Ascending aorta (tissue), 2 donors: ENCODE measurements at places on chromosomes 12 and 14.

DNA sequence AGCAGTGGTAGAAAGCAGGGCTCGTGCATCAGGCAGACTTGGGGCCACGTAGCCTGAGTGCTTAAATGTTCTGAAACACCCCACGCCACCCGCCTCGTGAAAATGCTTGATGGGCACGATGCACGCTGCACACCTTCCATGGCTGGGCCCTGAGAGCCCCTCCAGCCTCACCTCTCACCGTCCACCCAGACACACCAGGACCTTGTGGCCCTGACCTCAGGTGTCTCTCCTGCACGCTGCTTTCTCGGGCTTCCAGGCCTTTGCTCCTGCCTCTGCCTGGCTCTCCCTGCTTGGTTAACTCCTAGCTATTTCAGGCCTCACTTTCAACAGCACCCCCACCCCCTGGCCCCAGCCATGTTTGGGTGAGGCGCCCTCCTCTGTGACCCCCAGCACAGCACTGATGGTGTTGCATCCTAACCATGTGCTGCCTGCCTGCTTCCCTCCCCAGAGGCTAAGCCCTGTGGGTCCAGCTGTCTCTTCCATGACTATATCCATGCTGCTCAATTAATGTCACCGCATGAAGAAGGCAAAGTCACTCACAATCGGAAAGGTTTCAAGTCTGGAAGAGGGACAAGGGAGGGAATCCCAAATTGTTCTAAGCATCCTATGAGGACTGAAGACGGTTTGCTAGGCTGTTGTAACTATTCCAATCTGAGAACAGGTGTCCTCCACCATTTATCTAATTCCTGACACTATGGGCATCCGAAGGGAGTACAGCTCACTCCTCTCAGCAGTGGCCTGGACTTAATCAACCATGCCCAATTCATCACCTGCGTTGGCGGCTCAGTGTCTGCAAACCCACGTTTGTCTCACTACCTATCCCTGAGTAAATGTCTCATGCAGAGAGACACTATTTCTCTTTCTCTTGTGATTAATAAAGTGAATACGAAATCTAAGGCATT lies 82.2 kb downstream of the CCDC88C start:
- DNase-seq = no peak

DNA sequence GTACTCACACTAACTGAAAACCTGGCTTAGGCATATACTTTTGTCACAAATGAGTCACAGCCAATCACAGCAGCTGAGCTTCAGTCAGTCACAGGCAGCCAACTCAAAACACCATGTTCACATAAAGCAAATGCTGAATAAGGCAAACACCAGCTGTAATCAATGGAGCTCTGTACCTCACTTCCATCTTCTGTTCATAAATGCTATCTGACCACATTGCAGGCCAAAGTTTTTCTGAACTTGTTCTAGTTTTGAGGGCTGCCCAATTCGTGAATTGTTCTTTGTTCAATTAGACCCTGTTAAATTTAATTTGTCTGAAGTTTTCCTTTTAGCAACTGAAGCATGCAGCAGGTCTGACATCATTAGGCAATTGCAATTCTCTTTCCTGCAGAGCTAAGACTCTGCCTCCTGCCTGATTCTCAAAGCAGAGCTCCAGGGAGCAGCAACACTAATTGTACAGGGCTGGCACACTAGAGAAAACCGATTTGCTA lies 129.9 kb downstream of the WIF1 start:
- no peak for DNase-seq

GRCh38 chr14:61651355-61651754 lies 44.0 kb upstream of the HIF1A start:
- no peak for DNase-seq

GRCh38 chr12:12837025-12837812 lies 24.1 kb downstream of the DDX47 start:
- peak; percentile 16 for DNase-seq

DNA sequence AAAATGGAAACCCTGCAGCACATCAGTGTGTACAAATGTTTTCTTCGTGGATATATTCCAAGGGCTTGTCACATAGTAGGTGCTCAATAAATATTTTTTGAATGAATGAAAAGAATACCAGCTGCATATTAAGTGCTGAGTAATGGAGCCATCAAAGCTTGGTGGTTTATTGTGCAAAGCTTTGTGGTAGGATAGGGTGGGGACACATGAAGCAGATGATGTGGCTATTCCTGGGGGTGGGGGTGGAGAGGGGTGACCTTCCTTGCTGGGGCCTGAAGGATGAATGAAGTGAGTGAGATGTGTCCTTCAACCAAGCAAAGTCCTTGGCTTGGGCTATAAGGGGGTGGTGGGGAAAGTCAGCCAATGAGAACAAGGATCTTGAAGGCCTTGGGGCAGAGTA lies 4.3 kb upstream of the KRT81 start:
- DNase-seq = no peak

GRCh38 chr12:59929110-59929509 lies 333.3 kb downstream of the SLC16A7 start:
- no peak for DNase-seq

GRCh38 chr12:13257356-13257875 lies 60.9 kb downstream of the EMP1 start:
- no peak for DNase-seq

DNA sequence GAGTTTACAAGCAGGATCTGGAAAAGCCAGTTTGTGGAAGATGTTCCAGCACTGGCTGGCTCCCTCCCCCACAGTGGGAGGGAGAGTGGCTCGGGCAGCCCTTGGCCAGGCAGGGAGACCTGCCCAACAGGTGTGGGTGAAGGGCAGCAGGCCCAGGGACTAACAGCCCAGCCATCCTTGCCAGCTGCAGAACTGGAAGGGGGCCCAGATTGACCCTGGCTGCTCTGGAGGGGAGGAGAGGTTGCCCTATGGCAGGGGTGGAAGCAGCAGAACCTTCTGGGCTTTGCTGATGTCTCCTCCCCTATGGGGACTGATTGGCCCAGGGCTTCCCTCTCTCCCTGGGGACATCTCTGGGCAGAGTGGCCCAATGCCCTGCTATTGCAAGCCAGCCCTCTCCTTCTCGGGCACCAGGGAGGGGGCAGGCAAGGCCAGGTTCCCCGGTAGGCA lies 20.5 kb downstream of the IRF2BPL start:
- peak; percentile 47 for DNase-seq

DNA sequence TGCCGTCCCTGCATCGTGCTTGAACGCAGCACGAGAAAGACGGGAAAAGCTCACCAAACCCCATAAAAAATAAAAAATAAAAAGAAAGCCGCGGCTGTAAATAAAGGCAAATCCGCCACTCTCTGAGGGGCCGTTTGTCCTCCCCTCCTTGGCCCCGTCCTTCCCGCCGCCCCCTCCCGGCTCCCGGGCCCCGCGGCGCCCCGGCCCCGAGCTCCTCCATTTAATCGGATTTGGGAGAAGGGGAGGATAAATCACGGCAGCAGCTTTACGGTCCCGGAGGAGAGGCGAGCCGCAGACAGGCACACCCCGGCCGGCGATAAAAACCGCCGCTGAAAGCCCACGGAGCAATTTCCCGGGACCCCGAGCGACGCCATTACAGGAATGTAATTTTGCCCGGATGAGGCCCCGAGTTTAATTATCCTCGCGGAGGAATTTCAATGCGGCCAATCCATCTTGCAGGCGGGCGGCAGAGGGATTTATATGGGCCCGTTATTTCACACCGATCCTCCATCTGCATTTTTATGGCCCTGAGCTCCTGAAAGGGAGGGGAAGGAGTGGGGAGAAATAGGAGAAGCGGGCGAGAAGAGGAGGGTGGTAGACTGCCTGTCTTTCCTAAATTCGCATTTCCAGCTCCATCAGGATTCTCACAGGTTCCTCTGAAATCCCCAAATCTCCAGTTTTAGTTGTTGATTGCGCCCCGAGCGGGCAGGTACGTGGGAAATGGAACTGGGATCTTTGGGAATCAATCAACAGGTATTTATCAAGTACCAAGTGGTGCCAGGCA lies 1.3 kb upstream of the ATP5MC2 start:
- no peak for DNase-seq

DNA sequence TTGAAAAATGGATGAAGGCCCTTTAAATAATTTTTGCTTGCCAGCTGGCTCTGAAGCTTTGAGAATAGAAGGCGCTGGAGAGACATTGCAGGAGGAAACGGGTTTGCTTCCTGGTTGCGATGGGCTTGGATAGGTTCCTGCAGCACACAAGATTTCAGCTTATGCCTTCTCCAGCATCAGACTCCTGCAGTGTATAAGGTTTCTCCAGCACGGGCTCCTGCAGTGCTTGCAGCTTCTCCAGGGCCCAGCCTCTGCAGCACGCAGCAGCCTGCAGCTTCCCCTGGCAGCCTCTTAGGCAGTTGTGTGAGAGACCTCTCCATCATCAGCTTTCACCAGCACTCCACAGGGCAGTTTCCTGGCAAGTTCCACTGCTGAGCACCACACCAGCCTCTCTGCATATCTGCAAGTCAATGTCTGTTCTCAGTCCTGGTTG lies 78.7 kb upstream of the ZDHHC17 start:
- no peak for DNase-seq

- no peak for DNase-seq
Measured at GRCh38 chr12:24421759-24422158, 472.3 kb upstream of the SOX5 start.

DNA sequence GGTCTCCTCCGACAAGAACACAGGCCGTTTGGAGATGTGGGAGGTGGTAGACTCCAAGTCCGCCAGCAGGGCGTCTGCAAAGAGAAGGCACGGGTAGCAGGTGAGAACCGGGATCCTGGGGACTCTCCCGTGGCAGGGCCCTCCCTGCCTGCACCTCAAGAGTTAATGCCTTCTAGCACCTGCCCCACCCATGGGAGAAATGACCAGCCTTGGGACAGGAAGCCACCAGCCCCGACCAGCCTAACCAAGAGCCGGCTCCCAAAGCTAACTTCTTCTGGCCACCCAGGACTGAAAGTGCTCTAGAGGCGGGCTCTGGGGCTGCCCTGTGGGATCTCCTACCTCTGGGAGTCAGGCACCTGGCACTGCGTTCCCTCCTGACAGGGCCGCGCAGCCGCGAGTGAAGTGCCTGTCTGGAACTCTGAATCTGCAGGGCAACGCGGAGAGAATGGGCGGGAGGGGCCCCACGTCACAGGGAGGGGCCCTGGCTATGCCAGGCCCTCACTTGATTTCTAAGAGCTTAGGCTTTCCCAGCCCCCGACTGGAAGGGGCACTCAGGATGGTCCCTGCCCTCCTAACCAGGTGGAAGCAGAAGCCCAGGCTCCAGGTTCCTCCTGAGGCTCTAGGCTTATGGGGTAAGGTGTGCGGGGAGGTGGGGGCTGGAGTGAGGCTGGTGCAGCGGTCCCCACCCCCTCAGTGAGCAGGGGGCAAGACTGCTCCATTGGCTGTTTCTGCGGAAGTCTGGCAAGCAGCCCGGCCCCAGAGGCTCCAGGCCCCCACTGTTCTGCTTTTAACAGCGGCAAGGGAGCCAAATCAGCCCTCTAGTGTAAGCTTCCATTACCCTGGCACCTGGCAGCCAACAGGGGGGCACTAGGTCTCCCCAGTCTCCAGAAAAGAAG lies 23.6 kb upstream of the RPLP0 start:
- DNase-seq = no peak

DNA sequence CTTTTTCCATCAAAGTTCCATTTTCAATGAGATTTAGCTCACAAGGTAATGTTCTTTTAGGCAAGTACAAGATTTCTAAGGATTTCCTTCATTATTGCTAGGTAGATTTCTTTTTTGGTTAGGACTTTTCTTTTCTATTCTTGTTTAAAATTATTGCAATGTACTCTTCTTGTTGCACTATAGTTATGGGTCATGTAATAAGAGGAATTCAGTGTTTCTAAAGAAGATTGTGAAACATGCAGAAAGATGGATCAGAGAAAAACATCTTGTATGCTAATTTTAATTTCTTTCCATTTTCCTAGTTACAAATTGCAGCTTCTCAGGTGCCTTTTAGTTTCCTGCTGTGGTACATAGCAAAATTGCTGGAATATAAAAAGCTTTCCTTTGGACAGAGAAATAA lies 56.1 kb downstream of the BTG1 start:
- DNase-seq = no peak

- DNase-seq = no peak
Measured at GRCh38 chr12:15977999-15978951, 67.1 kb downstream of the DERA start.

DNA sequence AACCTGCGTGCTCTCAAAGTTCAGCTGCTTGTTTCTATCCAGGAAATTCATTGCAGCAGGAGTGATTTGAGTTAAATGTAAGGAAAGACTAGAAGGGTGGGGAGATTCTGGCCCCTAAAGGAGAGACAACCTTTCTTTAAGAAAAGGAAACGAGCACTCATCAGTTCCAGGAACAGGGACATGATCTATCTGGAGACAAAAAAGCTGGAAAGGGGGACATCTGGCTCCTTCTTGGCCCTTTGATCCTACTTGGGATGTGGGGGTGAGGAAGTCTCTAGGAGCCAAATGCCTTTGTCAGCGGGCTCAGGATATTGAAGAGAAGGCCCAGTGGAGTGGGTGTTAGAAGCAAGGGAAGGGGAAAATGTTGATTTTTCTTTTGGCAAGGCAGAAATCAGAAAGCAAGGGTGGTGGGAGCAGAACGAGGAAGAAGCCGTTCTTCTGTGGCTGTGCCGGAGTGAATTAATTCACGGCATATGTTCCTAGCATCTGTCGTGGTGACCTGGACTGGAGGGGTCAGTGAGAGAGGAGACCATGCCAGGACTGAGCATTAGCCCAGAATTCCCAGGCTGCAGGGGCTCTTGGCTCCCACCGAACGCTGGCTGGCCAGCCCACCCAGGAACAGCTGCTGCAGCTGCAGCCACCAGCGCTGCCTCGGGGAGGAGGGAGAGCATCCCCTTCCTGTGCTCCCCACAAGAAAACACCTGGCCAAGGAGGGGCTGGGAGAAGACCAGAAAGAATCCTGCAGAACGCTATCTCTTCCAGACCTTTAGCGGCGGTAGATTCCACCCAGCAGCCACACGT lies 62.8 kb upstream of the GPATCH2L start:
- no peak for DNase-seq

DNA sequence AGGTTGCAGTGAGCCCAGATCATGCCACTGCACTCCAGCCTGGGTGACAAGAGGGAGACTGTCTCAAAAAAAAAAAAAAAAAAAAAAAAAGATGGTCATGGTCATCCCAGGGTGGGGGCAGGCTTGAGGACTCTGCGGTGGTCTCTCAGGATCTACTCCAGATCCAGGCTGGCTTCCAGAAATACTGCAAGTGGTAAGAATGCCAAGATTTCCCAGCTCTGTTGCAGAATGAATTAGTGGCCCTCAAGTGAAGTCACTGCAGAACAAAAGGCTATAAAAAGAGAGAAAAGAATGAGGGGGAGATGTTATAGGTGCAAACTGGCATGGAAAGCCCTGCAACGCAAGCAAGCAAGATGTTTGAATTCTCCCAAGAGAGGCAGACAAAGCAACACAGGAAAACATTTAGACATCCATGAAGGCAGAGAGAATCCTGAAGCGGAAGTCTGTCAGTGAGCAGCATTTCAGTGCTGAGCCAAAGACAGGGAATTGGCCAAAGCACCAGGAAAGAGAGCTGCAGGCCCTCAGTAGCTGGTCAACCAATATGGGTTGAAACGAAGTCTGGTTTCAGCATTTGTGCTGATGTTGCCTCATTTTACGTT lies 31.9 kb upstream of the ETFBKMT start:
- no peak for DNase-seq

- DNase-seq = no peak
Measured at GRCh38 chr12:47112679-47113078, 32.9 kb upstream of the AMIGO2 start.

- no peak for DNase-seq
Measured at GRCh38 chr12:98419795-98420404, 95.5 kb upstream of the TMPO start.

- no peak for DNase-seq
Measured at GRCh38 chr14:103179094-103179493, 55.8 kb downstream of the TNFAIP2 start.
